Activated T-cell treated with anti-CD3 and anti-CD28 coated beads for 4 hours (primary cell): ENCODE measurements at places on chromosomes 5 and 9.

- DNase-seq: no peak
Measured at GRCh38 chr5:9498541-9499497, 47.1 kb downstream of the SEMA5A start.

GRCh38 chr9:6414247-6414641 is 1.2 kb downstream of the UHRF2 start:
- DNase-seq: no peak

DNA sequence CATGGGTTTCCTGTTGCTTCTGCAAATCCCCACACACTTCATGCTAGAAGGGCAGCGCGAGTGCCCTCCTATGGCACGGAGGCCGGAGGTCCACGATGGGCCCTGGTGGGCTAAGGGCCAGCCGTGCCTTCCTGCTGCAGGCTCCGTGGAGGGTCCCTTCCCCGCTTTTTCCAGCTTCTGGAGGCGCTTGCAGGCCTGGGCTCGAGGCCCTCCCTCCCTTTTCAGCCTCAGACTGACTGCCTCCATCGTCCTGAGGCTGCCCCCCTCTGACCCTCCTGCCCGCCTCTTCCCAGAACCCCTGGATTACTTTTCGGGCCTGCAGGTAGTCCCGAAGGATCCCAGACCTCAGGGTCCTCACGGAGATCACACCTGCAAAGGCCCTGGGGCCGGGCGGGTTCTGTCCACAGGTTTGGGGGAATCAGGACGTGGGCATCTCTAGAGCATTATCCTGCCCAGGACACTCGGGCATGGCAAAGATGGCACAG is 3.2 kb upstream of the TERT start:
- DNase-seq: no peak

DNA sequence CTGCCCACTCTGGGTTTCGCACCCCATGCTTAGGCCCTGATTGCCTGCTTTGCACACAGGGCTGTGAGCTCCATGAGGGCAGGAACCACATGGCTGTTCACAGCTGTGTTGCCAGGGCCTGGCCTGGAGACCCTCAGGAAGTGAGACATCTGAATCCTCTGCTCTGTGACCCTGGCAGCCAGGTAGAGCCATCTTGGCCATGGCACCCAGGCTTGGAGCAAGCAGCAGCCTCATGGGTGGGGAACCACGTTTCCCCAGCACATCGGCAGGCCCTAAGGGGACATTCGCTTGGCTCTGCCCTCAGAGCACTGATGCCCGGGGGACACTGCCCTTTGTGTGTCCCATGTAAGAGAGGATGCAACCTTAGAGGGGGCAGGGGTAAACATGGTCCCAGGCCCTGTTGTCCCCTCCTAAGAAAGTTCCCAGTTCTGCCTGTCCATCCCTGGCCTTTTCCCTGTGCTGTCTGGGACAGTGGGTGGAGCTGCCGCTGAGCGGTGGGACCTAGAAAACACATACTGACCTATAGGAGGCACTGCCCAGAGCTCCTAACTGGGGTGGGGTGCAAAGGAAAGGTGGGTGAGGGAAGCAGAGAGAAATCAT is 144.1 kb upstream of the IER5L start:
- DNase-seq: no peak

GRCh38 chr9:136295055-136295454 is 8.8 kb downstream of the CCDC187 start:
- DNase-seq: no peak

DNA sequence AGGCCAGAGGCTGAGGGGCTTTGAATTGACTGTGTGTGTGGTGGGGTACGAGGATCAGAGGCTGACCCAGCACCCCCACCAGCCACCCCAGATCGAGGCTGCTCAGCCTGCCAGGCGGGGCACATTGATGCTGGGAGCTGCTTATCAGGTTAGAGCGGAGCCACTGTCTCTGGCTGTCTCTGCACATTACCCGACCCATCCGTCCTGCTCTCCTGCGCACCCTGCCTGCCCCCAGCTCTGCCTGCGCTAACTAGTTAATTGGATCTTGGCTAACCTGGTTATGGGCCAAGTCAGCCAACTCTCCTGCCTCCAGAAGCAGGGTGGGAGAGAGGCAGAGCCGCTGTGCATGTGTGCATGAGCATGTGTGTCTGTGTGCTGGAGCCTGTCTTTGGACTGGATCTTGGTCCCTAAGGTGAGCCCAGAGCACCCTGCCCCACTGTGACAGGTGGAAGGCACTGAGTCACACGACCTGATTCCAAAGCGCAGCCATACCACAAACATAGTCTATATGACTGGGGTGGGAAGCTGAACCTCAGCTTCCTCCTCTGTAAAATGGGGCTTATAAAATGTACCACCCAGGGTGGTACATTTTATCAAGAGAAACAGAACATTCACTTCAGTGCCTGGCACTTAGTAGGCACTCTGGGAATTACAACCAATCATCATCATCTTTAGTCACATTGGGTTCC is 39.7 kb downstream of the PCDH1 start:
- no peak for DNase-seq

DNA sequence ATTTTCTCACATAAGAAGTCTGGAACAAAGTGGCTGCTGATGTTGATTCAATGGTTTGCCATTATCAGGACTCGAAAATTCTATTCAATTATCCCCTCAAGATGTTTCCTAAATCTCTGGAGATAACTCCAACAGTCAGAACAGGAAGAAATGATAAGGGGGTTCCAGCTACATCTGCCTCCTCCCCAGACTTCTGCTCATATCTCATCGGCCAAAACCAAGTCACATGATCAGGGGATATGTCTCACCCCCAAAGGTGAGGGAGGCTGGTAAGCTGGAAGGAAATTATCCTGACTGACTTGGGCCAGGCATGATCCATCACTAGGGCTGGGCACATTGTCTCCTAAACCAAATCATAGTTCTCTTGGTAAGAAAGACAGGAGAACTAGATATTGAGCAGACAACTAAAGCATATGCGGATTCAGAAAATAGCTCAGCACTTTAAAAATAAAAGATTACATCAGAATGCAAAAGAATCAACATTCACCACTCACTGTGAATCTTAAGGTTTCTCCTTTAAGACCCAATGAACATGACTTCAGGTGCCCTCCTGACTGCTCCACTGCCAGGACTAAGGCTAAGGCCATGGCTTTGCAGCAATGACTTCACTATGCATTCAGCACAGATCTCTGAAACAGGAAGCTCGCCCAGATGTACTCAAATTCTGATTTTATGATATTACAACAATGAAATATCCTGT is 306.3 kb downstream of the ENC1 start:
- DNase-seq: no peak

DNA sequence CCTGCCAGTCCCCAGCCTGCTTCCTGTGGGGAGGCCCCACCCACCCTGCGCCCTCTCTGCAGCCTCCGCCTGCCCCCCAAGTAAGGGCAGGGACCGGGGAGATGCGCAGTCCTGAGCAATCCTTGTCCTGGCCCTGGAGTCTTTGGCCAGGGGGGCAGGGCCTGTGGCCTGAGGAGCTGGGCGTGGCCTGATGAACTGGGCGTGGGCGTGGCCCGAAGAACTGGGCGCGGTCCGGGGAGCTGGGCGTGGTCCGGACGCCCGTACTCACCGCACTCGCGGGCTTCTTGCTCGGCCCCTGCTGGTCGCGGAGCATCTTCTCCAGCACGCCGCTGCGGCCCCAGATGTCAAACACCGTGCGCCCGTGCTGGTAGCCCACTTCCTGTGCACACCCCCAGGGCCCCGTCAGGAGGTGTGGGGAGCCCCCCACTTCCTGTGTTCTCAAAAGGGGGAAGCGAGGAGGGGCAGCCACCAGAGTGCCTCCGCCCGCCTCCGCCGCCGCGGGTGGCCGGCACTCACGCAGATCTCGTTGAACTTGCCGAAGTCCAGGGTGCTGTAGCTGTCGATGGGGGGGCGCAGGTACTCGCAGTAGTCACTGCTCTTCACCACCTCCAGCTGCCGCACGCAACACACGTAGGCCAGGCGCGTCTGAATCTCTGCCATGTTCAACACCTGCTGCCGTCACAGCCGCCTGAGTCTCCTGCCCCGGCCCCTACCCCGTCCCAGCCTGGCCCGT is 2.7 kb upstream of the NSMF start:
- DNase-seq: peak; percentile 50

DNA sequence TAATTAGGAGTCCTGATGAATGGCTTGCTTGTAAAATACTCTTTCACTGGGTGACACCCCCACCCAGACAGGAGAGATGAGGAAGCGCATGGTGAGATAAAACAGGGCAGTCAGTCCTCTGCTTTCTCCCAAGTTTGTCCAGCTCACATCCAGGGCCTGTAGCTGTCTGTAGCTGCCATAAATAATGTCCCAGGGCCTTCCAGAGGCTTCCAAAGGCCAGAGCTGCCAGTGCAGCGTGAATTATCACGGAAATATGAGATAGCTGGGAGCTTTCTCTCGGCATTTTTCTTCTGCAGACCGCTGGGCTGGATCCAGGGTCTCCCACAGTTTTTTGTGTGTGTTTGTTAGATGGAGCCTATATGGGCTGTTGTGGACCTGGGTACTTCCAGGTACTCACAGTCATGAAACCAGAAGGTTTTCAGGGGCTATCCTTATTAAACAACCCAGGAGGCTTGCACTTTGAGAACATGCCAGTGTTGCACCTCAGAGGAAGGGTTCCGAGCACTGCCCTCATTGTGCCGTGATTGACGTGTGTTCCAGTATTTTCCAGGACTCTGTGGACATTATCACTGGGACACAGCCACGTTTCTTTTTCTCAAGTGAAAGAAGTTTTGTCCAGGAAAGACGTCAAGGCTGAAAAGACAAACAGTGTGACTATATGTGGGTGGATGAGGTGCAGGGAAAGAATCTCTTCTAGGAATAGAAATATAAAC is 117.5 kb downstream of the FGF1 start:
- DNase-seq: no peak

DNA sequence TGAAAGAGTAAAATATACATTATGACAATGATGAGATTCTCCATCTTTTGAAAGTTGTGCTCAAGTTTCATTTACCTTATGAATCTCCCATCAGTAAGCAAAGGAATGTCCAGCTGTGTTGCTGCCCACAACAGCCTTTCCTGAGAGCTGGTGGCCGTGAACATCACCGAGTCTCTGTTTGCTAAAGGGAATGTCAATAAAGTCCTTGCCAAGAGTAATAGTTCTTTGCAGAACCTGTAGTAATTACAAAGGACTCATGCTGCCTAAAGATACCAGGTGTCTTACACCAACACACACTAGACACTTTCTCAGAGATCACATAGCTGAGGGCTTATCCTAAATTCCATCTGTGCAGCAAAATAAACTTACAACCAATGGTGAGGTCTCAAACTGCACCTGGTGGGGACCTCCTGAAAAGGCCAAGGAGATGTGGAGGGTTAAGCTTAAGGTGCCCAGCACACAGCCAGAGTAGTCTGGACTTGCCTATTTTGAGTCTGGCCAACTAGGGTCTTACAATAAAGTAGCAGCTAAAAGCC is 111.1 kb upstream of the DAPK1 start:
- no peak for DNase-seq

DNA sequence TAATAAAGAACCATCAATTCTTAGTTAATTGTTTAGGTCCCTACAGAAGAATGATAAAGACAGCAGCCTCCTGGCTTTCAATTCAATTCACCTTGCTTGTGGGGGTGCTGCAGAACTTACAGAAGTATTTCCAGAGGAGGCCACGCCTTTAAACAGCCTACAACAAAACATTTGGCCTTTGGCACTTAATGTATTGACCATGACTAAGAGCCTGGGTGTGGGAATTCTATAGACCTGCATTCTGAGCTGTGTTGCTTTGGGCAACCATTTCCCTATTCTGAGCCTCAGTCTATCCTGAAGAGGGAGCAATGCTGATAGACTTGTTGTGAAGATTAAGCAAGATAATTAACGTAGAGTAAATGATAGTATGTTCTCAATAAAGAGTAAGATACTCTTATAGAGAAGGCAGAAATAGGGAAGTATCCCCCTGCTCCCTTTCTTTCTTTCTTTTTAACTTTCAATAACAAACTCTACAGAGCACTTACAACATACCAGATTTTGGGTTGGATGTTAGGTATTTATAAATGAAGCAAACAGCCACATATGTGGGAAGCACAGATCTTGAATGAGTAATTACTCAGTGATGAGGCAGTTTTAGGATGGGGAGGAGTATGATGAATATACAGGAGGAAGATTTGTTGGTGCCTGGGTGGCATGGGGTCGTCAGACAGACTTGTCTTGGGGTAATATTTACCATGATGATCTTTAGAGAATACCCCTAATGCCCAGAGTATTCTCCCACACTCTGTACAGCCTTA is 28.4 kb downstream of the PAPPA start:
- DNase-seq: no peak

DNA sequence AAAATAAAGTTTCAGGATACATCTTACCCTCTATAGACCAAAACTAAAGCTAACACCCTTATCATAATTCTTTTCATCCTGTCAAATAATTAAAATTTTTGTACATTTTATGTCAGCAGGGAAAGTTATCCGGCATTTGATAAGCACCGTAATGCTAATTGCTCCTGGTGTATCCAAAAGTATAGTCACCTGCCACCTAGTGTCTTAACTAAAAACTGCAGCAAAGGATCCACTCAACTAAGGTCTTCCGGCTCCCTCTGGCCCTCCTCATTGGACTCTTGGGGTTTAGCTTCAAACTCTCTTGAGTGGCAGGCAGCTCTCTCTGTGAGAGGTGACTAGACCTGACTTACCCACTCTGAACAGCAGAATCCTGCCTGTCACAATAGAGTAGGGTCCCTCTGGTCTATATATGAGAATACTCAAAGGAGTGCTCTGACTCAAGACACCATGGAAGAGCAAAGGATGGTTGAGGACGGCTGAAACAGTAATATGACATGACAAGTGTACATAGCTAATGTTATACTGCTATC is 60.4 kb upstream of the CAST start:
- DNase-seq: peak; percentile 64

DNA sequence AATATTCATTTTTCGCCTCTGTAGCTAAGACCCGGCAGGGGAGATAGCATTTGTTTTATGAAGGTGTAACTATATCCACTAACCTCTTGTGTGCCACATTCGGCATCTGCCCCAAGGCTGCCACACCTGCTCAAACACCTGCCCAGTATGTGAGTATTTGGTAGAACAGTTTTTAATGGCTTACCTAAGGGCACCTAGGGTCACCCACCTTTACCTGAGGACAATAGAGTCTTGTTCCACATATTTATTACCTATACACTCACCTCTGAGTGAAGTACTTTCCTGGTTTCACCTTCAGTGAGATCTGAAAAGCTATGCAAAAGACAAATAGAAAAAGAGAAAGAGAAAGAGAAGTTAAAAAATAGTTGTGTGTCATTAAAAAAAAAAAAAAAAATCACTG is 68.0 kb upstream of the PIP5K1B start:
- no peak for DNase-seq

- no peak for DNase-seq
Measured at GRCh38 chr5:142837081-142837725, 67.0 kb downstream of the ARHGAP26 start.

DNA sequence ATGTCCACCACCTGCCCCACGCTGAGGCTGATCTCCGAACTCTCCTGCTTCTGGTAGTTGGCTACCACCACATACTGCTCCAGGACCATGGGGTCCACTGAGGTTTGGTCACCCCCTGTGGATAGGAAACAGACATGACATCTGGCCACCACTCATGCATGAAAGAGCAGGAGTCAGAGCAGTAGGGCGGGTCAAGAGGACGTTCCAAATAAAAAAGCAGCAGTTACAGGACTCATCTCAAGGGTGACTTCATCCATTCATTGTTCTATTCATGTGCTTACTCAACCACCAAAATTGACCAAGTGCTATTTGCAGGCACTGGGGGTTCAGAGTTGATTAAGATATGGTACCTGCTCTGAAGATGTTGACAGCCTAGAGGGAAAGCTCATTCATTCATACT is 79.2 kb upstream of the UBTD2 start:
- no peak for DNase-seq

- no peak for DNase-seq
Measured at GRCh38 chr5:63573380-63573779, 388.9 kb downstream of the HTR1A start.
